Sigmoid colon (tissue), 7 donors: ENCODE measurements at places on chromosomes 12 and 14. TPM values are rescaled to one million over a fixed set of nuclear protein-coding genes. Genes with fewer than 3 reads are reported as not detected.

Gene TAS2R31
- 9.2 TPM for total RNA-seq

Gene SLC6A12
- total RNA-seq: not detected

Gene RNF212B
- total RNA-seq: not detected

Gene CAPZA3
- not detected for total RNA-seq

Gene SCN8A
- 0.83 TPM for total RNA-seq

Gene MDP1
- 30.5 TPM for total RNA-seq

Gene SOAT2
- total RNA-seq: not detected

Gene PRH2
- not detected for total RNA-seq

Gene SMCO3
- not detected for total RNA-seq

Gene RNU4-1
- under 0.01 TPM for total RNA-seq

Gene OASL
- total RNA-seq: under 0.01 TPM

Gene MYO1H
- not detected for total RNA-seq

Gene AJUBA
- 5.5 TPM for total RNA-seq

Gene SMCO2
- total RNA-seq: not detected

Gene DEPDC4
- not detected for total RNA-seq

Gene GALNT8
- total RNA-seq: 3.6 TPM

Gene TAS2R14
- 6.9 TPM for total RNA-seq

Gene CFAP54
- total RNA-seq: 3.1 TPM

Gene PTGDR
- 0.71 TPM for total RNA-seq

Gene INHBC
- not detected for total RNA-seq

Gene PZP
- total RNA-seq: not detected

Gene GPR137C
- 0.55 TPM for total RNA-seq

Gene OTUB2
- total RNA-seq: 0.14 TPM

Gene NEDD8
- total RNA-seq: 192 TPM

Gene AICDA
- total RNA-seq: not detected

Gene CEBPE
- not detected for total RNA-seq

Gene RTL1
- total RNA-seq: not detected

Gene SSTR1
- under 0.01 TPM for total RNA-seq

Gene MFAP5
- 33.3 TPM for total RNA-seq

Gene ZC2HC1C
- 4.6 TPM for total RNA-seq

Gene MIP
- total RNA-seq: not detected

Gene SLC2A13
- total RNA-seq: 20.2 TPM

Gene DPF3
- total RNA-seq: 0.28 TPM

Gene PPP1R3E
- total RNA-seq: 7.9 TPM

Gene SLCO1B1
- total RNA-seq: not detected

Gene ZNF705A
- not detected for total RNA-seq

Gene IL26
- not detected for total RNA-seq

Gene SELPLG
- total RNA-seq: 6.1 TPM

Gene KLHDC1
- total RNA-seq: 12.8 TPM

Gene MYH6
- not detected for total RNA-seq

Gene PIP4K2C
- total RNA-seq: 20.5 TPM

Gene ACRBP
- total RNA-seq: 1.4 TPM

Gene STAT6
- total RNA-seq: 111 TPM

Gene LRRC10
- total RNA-seq: not detected

Gene TMEM132C
- 1.7 TPM for total RNA-seq

Gene KRT72
- not detected for total RNA-seq

Gene SYT10
- total RNA-seq: 2.0 TPM

Gene NGB
- 9.5 TPM for total RNA-seq

Gene TEX52
- not detected for total RNA-seq
